Aorta (tissue), 5 donors: ENCODE measurements at places on chromosomes 6 and 20. TPM values are rescaled to one million over a fixed set of nuclear protein-coding genes. Genes with fewer than 3 reads are reported as not detected.

The NPEPL1 gene
- total RNA-seq: 22.1 TPM

The YWHAB gene
- total RNA-seq: 166 TPM

The TPD52L1 gene
- total RNA-seq: 39.0 TPM

The LRRC73 gene
- 0.39 TPM for total RNA-seq

The FYN gene
- total RNA-seq: 162 TPM
